ENCODE measurements at places on chromosomes 4 and X. TPM values are rescaled to one million over a fixed set of nuclear protein-coding genes. Genes with fewer than 3 reads are reported as not detected.

The CYSLTR1 gene
- 1.2 TPM for total RNA-seq

DNA sequence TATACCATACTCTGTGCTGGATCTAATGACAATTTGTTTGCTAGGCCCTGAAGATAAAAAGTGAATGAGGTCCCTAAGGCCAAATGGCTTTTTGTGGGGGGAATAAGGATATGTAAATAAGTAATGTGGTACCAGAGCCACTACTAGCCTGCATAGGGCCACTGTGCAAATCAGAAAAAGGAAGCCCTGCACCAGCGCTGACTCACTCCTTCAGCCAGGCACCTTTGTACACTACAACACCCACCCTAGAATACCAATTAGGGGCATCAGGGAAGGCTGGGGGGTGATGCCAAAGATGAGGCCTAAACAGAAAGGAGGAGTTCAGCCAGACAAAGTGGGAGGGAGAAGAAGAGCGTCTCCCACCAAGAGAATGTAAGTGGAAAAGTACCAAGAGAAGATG, 122.2 kb downstream of the CAMK2D start:
- no peaks in the 10 kb centered on the region for H3K36me3 ChIP-seq
- no peak for DNase-seq
- H3K27ac ChIP-seq, result no peak overlapping the region
- H3K4me3 ChIP-seq, result no peak overlapping the region

DNA sequence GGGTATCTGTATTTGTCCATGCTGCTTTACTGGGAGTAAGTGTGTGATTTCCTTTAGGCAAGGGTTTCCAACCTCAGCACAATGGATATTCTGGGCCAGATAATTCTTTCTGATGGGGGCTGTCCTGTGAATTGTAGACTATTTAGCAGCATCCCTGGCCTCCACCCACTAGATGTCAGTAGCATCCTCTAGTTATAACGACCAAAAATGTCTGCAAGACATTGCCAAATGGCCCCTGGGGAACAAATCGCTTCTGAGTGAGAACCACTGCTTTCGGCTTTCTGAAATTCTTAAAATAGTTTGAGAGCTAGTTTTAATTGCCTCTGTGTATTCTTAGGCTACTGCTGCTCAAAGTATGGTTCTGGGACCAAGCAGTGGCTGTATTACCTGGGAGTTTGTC, 81.2 kb upstream of the GPM6B start:
- no peaks in the 10 kb centered on the region for H3K36me3 ChIP-seq
- no peak for DNase-seq
- no peaks in the 10 kb centered on the region for H3K27me3 ChIP-seq
- no peaks in the 10 kb centered on the region for H3K4me1 ChIP-seq
- no peak overlapping the region for H3K27ac ChIP-seq

- no peak for DNase-seq
- no peak overlapping the region for H3K4me3 ChIP-seq
- H3K27me3 ChIP-seq, result no peaks in the 10 kb centered on the region
Measured at GRCh38 chr4:62087706-62088105, 887.6 kb downstream of the ADGRL3 start.

GRCh38 chr4:3827616-3828492, 61.7 kb downstream of the ADRA2C start:
- peaks cover 9% of the 10 kb centered on the region for H3K4me1 ChIP-seq
- no peak overlapping the region for H3K4me3 ChIP-seq
- H3K27me3 ChIP-seq, result no peaks in the 10 kb centered on the region
- peak; percentile 84 for DNase-seq
- no peaks in the 10 kb centered on the region for H3K36me3 ChIP-seq

GRCh38 chr4:118279920-118280432, 72.8 kb downstream of the PRSS12 start:
- DNase-seq, result no peak
- H3K4me1 ChIP-seq, result peaks cover 29% of the 10 kb centered on the region
- peak overlapping the region; percentile 72 for H3K4me3 ChIP-seq
- H3K27me3 ChIP-seq, result no peaks in the 10 kb centered on the region
- no peaks in the 10 kb centered on the region for H3K36me3 ChIP-seq
- peak overlapping the region; percentile 89 for H3K27ac ChIP-seq

DNA sequence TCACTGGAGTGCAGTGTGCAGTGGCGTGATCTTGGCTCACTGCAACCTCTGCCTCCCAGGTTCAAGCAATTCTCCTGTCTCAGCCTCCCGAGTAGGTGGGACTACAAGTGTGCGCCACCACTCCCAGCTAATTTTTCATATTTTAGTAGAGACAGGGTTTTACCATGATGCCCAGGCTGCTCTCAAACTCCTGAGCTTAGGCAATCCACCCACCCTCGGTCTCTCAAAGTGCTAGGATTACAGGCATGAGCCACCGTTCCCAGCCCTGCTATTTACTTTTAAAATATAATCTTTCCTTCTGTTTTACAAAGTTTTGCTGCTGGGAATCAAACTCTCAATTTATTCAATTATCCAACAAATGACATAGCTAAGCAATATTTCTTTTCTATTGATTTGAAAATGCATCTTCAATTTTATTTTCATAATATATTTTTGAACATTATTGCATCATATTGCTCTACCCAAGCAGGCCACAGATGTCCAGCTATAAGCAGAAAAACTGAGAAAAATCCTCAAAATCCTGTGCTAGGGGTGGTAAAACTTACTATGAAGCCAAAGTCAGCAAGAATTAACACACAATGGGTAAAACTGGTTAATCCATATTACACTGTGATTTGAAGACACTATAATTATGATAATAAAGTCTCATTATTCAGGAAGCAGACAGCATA, 5.2 kb downstream of the TIFA start:
- H3K4me1 ChIP-seq, result peaks cover 17% of the 10 kb centered on the region
- no peak for DNase-seq
- H3K4me3 ChIP-seq, result no peak overlapping the region
